ENCODE measurements at places on chromosomes 3 and 15. TPM values are rescaled to one million over a fixed set of nuclear protein-coding genes. Genes with fewer than 3 reads are reported as not detected.
A peak's percentile ranks its signal among the peaks of the same experiment; 100 is the strongest.

Gene TIGIT
- 25.5 TPM for total RNA-seq

Gene GRIP2
- total RNA-seq, result not detected

Gene CLSTN2
- not detected for total RNA-seq

Gene THSD4
- total RNA-seq, result not detected

Gene EXD1
- not detected for total RNA-seq

Gene ASB14
- total RNA-seq, result not detected

Gene ZNF619
- total RNA-seq, result 7.0 TPM

Gene EFHB
- 0.62 TPM for total RNA-seq

Gene MASP1
- total RNA-seq, result not detected

Gene ALG1L2
- total RNA-seq, result 0.71 TPM

Gene DZIP1L
- total RNA-seq, result not detected

DNA sequence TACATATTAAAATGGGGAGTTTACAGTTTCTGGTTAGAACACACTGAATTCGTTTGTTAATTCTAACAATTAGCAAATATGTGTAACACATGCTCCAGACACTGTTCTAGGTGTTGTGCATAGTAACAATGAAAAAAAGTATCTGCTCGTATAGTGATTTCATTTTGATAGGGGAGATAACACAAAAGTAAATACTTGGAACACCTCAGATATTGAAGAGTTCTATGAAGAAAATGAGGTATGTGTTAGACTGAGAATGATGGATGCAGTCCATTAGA, 6.8 kb upstream of the TMF1 start:
- no peak for DNase-seq

DNA sequence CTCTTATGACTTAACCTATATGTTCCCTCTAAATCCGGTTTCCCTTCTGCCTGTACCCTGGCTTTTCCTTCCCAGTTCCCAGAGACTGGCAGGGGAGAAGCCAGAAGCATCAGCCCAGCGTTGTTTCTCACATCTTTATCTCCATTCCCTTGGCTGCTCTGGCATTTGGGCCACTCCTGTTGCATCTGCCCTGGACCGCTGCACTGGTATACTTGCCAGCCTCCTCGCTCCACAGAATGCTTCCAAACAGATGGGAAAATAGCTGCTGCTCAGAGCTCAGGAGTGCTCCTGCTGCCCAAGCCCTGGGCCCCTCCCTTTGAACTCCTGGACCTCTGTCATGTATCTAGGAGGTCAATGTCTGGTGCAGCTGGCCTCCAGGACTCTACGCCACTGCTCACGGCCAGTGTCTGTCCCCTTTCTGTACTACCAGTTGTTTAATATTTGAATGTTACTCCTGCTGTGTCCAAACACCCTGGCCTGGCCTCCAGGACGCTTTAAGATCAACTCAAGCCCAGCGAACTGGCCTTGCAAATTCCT, 6.8 kb downstream of the SPINT1 start:
- no peak for DNase-seq

- DNase-seq, result no peak
Measured at GRCh38 chr3:40166997-40167396, 142.5 kb upstream of the EIF1B start.

DNA sequence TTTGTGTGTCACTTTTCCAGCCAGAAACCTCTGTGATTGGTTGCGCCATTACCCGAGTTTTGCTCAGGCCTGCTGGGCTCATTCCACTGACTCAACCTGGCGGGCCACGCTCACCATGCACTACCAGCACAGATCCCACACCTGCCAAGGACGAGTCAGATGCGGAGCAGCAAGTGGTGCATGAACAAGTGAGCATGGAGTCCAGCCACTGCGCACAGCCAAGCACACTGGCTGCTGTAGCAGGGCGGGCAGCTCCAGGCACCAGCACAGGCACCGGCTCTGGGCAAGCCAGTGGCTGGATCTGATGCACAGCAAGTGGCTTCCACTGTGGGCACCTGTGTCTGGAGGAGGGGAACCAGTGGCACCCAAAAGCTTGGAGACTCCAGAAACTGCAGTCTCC, 110.4 kb downstream of the CBLB start:
- DNase-seq, result peak; percentile 35

DNA sequence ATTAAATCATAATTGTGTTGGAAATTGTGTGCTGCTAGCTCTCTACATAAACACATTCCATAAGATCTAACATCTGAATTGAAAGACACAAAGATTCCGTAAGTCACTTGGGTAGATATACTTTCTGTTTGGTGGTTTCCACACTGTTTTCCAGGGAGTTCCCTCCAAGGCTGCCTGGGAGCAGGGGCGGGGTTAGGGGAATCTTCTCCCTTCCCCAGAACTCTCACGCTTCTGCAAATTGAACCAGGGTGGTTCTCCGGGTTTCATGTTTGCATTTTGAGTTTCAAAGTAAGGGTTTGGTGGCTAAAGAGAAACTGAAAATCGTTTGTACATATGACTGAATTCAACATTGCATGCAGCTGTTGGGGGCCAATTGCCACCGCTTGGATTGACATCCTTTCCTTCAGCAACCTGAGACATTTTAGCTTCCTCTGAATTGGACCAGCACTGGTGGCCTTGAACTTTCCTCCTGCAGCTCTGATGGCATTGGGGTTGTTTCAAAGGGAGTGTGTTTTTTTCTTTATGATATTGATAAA, 192.7 kb upstream of the FEZF2 start:
- no peak for DNase-seq

- DNase-seq, result no peak
Measured at GRCh38 chr3:123042413-123042812, 14.8 kb upstream of the SEMA5B start.

- DNase-seq, result no peak
Measured at GRCh38 chr15:93111451-93111850, 22.4 kb upstream of the RGMA start.

GRCh38 chr3:38582316-38582715, 67.2 kb downstream of the SCN5A start:
- DNase-seq, result no peak

DNA sequence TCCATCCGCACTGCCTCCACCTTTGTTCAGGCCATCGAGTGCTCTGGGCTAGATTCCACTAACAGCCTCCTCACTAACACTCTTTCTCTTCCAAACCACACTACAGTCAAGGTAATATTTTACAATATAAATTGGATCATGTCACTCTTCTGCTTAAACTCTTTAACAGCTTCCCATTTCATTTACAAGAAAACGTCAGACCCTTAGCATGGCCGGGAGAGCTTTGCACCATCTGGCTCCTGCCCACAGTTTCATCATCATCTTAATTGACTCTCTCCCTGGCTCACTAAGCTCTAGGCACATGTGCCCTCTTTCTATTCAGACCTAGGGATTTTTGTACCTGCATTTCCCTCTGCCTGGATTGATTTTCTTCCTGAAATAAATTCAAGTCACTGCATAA, 354.7 kb downstream of the FGF12 start:
- DNase-seq, result no peak

GRCh38 chr3:37052860-37053259, 59.5 kb downstream of the MLH1 start:
- no peak for DNase-seq

DNA sequence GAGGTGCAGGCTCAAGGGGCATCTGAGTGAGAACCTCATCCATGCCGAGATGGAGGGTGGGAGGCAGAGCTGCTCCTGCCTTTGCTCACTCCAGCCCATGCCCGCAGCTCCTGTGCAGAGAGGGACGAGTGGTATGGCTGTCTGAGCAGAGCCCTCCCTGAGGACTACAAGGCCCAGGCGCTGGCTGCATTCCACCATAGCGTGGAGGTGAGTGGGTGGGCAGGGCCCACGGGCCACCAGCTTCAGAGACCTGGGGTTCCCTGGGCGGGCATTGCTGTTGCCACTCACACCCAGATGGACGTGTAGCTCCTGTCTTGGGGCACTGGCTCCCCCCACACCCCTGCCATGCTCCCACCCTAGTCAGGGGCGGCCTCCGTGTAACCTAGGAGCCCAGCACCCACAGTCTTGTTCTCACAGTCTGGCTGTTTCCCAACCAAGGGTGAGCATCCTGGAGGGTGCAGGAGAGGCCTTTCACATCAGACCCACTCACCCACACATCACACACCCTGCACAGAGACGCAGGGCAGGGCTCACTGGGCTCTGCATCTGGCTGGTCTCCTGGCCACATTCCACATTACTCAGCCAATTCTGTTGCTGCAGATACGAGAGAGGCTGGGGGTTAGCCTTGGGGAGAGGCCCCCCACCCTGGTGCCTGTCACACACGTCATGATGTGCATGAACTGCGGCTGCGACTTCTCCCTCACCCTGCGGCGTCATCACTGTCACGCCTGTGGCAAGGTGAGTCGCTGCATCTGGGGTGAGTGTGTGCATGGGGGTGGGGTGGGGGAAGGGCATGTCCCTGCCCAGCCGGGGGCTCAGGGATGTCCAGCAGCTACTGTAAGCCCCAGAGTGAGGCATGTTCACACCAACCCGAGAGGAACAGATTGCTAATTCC, 25.3 kb upstream of the NR2C2 start:
- no peak for DNase-seq

GRCh38 chr3:139481116-139481515, 4.8 kb upstream of the RBP2 start:
- no peak for DNase-seq

- no peak for DNase-seq
Measured at GRCh38 chr3:33054100-33055092, 42.5 kb downstream of the GLB1 start.

GRCh38 chr3:39329493-39329892, at the start of gene CCR8:
Gene CCR8 (plus strand): TSS chr3:39329709. CDS start chr3:39332332, 2,623 bp downstream.
- no peak for DNase-seq

DNA sequence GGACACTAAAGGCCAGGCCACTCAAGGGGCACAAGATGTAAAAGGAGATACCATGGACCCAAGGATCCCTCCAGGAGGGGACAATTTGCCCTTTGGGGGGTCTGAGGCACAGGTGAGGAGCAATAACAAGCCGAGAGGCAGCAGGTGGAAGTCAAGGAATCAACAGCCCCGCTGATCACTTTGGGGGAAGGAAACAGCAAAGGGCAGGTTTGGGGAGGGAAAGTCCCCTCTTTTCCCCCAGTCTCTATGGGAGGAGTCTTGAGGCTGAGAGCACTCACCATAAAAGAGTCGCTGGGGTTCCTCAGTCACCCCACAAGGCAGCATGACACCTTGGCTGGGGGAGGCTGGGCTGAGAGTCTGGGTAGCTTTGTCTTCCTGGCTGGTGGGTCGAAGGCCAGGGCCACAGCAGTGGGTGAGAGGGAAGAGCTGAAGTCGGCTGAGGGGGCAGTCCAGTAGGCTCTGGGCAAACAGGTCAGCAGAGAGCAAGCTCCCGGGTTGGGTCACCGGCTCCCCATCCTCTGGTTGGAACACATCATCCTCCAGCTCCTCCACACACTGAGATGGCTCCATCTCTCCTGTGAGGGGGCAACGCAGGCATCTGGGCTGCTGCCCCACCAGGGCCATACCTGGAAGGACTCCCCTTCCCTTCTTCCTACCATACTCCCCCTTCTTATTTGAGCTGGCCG, 3.0 kb downstream of the BMF start:
- DNase-seq, result peak; percentile 80

DNA sequence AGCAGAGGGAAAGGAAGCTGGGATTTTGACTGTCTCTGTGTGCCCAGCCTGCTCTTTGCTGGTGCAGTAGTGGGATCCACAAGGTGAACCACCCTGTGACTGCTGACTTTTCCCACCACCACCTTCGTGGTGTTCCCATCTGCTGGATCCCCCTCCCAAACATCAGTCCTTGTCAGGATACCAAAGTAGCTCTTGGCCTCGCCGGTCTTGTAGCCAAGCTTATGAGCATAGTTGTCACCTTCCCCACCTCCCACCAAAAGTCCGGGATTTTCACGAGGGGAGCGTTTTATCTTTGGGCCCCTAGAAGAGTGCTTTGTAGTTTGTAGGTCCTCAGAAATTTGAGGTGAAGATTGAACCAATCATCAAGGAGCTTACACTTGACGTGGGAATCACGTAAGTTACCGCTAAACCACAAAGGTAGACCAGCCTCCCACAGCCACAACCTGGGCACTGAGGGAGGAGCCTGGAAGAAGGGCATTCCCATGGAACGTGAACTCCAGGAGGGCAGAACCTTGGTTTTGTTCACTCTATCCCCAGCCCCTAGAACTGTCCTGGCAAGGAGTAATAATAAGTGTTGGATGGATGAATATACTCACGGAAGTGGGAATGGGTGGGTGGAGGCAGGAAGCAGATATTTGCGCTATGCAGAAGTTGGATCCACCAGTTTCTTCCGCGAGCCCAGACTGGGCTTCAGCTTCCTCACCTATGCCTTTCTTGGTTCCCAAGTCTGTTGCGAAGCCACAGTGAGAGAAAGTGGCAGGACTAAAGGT, 814 bp upstream of the TEX264 start:
- peak; percentile 39 for DNase-seq

- no peak for DNase-seq
Measured at GRCh38 chr3:197525706-197526105, 30.1 kb downstream of the BDH1 start.

DNA sequence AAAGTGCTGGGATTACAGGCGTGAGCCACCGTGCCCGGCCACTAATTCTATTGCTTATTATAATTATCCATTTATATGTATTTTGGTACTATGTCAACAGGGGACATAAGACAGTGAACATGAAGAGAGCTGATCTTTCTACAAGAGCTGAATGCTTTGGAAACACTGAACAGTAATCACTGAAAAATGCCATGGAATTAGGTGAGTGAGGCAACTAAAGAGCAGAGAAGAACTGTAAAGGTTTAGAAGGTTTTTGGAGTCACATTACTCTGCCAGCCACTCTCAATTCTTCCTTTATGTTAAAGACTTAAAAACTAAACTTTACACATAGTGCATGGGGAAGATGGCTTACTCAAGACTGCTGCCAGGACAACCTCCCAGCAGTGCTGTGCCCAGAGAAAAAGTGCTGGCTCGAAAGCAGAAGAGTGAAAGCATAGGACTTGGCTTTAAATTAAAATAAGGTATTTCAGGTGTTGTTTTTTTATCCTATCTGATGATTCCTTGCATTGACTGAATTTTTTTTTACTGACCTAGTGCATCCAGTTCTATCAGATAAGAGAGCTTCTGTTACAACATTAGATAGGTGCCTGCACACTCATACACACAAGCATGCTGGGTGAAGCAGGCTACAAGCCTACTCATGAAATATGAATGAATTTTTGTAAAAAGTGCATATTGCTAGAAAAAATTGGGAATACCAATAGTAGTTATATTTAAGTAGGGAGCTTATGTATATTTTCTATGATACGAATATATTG, 28.7 kb upstream of the CACNA2D3 start:
- no peak for DNase-seq

DNA sequence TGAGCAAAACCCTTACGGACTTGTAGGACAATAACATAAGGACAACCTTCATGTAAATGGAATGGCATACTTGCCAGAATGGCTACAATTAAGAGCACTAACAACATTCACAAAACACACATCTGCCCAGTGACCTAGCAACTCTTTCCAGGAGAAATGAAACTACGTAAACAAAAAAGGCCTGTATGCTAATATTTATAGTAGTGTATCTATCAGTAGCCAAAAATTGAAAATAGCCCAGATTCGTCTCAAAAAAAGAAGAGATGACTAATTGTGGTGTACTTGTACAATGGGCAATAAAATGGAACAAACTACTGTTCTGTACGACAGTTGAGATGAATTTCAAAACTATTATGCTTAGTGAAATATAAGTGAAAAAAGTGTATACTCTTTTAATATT, 38.4 kb downstream of the CMC1 start:
- no peak for DNase-seq

- no peak for DNase-seq
Measured at GRCh38 chr15:48547286-48547685, 98.2 kb downstream of the FBN1 start.

GRCh38 chr15:42584031-42584765, 8.8 kb downstream of the STARD9 start:
- DNase-seq, result no peak
